ENCODE measurements at places on chromosomes 16 and 17. TPM values are rescaled to one million over a fixed set of nuclear protein-coding genes. Genes with fewer than 3 reads are reported as not detected.

DNA sequence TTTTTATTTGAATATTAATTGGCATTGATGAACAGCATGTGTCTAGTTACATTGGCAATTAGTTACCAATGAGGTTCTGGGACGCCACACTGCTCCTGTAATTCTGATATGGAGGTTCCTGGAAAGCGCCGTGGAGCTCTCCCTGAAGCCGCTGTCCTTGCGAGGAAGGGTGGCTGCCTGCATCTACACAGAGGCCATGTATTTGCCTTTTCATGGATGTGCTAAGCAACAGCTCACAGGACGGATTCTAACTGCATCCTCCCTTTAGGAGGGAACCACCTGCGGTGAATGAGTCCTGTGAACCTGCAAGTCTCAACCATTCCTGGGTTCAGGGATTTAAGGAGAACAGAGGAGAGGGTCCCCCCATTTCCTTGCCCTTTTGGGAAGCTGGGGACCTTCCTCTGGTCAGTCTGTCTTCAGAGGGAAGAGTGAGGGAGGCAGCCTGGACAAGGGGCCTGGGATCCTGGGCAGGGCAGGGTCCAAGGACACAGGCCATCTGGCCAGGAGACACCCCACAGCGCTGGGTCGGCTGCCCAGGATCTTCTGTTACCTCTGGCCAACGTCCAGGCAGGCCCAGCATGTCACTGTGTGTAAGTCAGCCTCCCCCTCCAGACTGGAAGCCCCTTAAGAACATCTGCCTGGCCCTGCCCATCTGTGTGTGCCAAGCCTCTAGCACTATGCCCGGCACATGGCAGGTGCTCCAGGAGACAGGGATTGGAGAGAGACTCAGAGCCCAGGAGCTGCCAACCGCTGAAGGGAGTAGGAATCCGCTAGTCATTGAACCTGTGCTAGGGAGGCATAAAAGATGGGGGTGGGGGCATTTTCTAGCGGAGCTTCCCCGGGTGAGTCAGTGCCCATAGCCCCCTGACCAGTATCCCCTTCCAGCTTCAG lies 314.1 kb upstream of the TNRC6C start:
- no peak for DNase-seq

C16orf96 gene
- 0.30 TPM for total RNA-seq

DNA sequence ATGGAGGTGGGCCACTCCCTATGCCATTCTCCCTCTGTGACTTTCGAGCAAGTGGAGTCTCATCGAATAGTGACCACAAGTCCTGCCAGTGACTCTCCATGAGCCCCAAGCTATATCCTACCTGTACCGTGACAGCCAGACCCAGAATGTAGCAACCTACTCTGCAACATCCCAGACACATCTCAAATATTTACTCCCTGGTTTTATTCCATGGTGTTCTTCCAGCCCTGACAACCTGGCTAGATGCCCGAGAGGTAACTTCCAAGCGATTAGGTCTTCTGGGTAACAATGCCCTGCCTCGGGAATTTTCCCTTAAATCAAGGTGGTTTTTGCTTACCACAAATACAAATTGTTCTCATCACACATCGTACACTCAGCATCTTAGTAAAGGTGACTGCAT lies 211.7 kb downstream of the ZFHX3 start:
- no peak for DNase-seq

P2RX5 gene
- total RNA-seq, result 47.4 TPM

GRCh38 chr16:68313116-68313515 lies 2.3 kb downstream of the PRMT7 start:
- DNase-seq, result no peak
